ENCODE measurements at places on chromosomes 13 and 19.

GRCh38 chr19:2083174-2083854, 12.8 kb downstream of the MOB3A start:
- peak; percentile 72 for DNase-seq

GRCh38 chr19:47309608-47310007, at the start of gene C5AR1:
Gene C5AR1 (plus strand): TSS chr19:47309861. CDS start chr19:47309896, 35 bp downstream.
- no peak for DNase-seq

- no peak for DNase-seq
Measured at GRCh38 chr19:46460981-46461380, 10.4 kb downstream of the PNMA8A start.

GRCh38 chr13:99617474-99618255, 116.4 kb downstream of the TM9SF2 start:
- no peak for DNase-seq

DNA sequence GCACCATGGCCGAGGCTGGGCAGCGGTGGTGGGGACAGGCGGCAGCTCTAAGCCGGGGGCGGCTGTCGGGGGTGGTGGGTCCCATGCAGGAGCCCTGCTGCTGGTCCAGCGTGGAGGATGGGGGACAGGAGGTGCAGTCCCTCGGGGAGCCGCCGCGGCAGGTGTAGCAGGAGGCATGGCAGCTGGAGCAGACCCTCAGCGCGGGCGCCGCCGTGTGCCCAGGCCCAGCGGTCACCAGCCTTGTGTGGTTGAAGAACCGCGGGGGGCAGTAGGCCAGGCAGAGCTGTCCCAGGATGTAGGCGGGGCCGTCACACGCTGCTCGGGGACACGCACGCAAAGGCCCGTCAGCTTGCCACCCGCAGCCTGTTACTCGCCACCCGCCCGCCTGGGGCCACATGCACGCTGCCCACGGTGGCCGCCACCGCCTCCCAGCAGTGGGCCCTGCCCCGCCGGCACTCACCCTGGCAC, 2.9 kb upstream of the C19orf25 start:
- DNase-seq, result no peak

GRCh38 chr13:33319859-33320258, 34.3 kb upstream of the STARD13 start:
- no peak for DNase-seq

- no peak for DNase-seq
Measured at GRCh38 chr19:5338656-5339197, 1.9 kb downstream of the PTPRS start.

DNA sequence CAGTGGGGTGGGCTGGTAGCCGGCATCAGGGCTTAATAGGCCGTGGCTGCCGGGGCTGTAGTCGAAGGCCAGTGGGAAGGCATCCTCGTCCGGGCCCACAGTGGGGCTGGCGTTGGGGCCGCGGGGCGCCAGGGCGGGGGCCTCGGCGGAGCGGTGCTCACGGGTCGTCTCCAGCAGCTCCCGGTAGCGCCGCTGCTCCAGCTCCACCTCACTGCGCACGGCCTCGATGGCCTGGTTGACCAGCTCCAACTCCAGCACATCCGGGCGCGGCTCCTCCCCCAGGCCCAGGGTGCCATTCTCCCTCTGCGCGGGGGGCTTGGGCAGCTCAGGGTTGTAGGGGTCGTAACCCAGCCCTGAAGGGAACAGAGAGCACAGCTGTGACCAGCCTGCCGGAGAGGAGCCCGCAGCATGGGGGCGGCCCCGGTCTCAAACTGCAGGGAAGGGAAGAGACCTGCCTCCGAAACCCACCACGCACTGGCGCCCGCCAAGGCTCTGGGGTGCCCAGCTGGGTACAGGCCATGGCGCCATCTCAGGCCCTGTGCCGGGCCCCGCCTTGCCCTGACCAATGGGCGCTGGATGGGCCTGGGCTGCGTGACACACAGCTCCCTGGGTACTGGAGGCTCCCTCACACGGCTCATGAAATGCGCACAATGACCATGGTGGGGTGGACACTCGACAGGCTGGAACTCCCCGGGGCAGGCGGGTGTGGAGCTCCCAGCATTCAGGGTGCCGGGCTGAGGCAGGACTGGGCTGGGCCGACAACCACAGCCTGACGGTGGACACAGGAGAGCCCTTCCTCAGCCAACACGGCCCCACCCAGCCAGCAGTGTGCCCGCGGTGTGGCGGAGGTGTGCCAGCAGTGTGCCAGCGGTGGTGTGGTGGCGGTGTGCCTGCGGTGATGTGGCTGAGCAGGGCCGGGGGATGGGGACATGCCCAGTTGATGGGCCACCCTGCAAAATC, 16.5 kb upstream of the ATP8B3 start:
- DNase-seq, result no peak

DNA sequence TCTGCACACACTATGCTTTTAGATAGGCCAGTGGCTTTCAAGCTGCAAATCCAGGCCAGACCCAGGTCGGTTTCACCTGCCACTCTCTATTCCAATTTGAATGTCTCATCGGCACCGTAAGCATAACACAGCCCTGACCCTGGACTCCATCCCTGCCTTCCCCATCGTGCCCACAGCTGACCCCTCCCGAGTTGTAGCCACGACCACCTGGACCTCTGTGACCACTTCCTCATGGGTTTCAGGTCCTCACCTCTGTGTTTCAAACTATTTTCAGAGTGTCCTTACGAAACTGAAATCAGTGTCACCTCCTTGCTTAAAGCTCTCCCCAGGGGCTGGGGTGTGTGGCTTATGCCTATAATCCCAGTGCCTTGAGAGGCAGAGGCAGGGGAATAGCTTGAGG, 9.0 kb upstream of the HSH2D start:
- DNase-seq, result no peak

- no peak for DNase-seq
Measured at GRCh38 chr19:29795461-29796172, 16.2 kb upstream of the CCNE1 start.

DNA sequence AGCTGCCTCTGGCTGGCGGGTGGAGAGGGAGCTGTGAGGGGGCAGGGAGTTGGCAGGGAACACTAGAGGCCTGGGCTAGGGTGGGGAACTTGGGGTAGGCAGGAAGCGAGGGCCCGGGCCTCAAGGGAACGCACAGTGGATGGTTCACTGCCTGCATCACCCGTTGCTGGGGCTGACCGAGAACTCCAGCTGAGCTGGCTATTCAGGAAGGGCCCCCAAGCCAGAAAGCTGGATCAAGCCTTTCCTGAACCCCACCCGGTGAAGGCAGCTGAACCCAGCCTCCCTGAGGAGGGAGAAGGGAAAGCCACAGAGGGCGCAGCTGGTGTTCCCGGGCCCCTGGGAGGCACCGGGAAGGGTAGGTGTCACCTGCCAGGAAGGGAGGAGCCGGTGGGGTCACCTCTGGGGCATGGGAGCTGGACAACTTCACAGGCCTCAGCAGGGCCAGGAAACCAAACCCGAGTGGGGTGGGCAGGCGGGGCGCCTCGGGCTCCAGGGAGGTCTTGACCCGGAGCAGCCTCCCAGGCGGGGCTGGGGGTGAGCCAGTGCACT, 13.9 kb downstream of the PALM start:
- no peak for DNase-seq

DNA sequence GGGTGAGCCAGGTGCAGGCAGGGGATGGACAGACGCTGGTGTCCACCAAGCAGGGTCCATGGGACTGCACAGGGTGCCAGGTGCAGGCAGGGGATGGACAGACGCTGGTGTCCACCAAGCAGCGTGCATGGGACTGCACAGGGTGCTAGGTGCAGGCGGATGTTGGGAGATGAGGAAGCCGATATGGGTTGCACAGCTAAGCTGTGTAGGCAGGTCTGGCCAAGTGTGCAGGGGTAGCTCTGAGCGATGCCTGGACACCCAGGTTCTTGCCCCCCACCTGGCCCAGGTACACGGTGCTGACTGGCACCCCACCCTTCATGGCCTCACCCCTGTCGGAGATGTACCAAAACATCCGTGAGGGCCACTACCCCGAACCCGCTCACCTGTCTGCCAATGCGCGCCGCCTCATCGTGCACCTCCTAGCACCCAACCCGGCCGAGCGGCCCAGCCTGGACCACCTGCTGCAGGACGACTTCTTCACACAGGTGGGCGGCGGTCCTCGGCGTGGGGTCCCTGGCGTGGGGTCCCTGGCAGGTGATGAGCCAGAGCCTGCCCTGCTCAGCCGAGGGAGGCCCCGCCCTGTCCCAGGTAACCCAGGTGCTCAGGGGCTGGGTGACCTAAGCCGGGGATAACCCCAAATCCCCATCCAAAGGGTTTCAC, 3.9 kb downstream of the PLK5 start:
- DNase-seq, result no peak

DNA sequence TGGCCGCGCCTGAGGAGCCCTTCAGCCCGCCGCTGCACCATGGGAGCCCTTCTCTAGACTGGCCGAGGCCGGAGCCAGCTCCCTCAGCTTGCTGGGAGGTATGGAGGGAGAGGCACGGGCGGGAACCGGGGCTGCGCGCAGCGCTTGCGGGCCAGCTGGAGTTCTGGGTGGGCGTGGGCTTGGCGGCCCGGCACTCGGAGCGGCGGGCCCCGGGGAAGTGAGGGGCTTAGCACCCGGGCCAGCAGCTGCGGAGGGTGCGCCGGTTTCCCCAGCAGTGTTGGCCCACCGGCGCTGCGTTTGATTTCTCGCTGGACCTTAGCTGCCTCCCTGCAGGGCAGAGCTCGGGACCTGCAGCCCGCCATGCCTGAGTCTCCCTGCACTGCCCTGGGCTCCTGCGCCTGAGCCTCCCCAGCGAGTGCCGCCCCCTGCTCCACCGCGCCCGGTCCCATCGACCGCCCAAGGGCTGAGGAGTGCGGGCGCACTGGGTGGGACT, 1890.0 kb upstream of the PCDH20 start:
- DNase-seq, result no peak

Data from activated effector memory CD4-positive, alpha-beta T cell treated with Interleukin-2 at 50 U/mL for 16 hours (primary cell).